Common myeloid progenitor, CD34-positive (primary cell): ENCODE measurements at places on chromosomes 4 and X.

DNA sequence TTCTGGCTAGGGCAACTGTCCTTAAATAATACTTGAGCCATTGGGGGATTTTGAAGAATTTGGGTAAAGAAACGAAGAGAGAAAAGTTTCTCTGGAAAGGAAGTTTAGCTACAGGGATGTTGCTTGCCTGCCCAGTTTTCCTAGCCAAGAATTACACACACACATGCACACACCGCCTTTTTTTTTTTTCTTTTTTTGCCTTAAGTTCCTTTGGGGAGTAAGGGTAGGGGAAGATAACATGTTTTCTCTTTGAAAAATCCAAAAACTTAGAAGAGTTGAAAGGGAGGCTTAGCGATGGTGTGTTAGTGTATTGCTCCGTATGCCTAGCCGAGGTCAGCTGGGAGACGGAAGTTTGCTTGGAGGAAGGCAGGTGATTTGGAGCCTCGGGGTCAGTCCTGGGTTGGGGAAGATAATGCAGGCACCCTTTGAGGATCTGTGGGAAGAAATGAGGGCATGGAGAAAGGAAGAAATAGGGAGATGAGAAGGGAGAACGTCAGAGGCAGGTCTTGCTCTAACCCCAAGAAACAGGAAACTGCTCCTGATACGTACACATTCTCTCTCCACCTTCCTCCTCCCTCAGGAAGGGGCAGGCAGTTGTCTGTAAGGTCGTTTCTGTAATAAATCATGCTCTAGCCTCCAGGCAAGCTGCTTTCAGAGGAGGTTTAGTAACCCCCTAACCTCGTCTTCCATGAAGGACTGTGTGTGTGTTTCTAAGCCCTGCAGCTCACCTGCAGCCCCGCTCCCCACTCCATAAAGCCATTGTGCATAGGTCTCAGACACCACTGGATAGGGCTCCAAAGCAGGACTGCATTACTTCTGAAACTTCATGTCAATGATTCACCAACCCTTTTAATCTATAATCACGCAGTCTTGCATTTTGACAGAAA lies 10.5 kb downstream of the KLF3 start:
- no peak for DNase-seq

GRCh38 chrX:12496343-12496742 lies 294.9 kb upstream of the PRPS2 start:
- no peak for DNase-seq

GRCh38 chr4:27836523-27836922 lies 975.9 kb downstream of the STIM2 start:
- no peak for DNase-seq

- DNase-seq: no peak
These were observed 857.7 kb upstream of the HS3ST1 start for GRCh38 chr4:12286351-12286750.

GRCh38 chr4:99071159-99071558 lies 17.4 kb downstream of the ADH5 start:
- no peak for DNase-seq

DNA sequence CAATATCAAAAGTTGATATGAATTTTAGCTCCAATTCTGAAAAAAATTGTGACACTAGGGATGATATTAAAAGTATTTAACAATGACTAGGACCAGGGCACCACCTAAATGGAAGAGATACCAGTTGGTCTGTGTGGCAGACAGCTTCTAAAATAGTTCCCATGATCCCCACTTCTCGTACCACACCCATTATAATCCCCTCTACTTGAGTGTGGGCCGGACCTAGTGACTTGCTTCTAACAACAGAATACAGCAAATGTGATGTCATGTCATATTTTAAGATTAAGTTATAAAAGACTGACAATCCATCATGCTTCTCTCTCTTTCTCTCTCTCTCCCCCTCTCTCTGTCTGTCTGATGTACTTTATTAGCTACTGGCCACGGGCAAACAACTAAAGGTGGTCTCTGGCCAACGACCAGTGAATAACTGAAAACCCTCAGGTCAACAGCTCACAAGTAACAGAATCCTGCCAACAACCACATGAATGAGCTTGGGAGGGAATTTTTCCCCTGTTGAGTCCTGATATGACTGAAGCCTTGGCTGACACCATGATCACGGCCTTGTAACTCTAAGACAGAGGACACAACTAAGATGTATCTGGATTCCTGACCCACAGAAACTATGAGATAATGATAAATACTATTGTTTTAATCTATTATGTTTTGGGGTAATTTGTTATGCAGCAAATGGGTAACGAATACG lies 34.4 kb downstream of the FAM13A start:
- no peak for DNase-seq

GRCh38 chrX:8390771-8391170 lies 73.9 kb upstream of the VCX3B start:
- no peak for DNase-seq

DNA sequence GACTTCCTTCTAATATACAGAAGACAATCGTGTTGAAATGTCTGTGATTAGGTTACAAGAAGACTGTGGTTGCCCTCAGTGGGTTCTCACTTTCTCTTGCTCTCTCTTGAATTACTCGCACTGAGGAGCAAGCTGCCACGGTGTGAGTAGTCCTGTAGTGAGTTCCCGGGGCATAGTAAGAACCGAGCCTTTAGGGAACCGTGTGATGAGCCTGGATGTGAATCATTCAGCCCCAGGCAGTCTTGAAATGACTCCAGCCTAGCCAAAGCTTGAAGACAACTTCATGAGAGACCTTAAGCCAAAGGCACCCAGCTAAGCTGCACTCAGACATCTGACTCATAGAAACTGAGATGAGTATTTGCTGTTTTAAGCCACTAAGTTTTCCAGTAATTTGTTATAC lies 292.7 kb downstream of the SPOCK3 start:
- DNase-seq: no peak

DNA sequence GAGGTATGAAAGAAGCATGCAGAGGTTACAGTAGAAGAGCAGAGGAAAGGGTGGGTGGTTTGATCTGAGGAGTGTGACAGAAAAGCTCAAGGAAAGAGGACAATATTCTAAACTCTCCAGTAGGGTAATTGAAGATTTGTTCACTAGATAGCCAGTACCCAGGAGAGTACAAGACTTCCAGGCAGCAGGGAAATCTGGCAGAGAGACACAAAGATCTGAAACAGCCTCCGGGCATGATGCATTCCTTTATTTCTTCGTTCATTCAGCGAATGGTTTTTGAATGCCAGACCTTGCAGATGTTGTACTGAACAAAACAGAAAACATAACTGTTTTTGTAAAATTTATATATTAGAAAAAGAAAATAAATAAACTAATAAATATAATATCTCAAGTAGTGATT lies 766.6 kb downstream of the FAT4 start:
- DNase-seq: no peak

- no peak for DNase-seq
These were observed 280.0 kb upstream of the RASGEF1B start for GRCh38 chr4:81751531-81752289.

- DNase-seq: no peak
These were observed 47.6 kb downstream of the ATP10D start for GRCh38 chr4:47532658-47533057.

DNA sequence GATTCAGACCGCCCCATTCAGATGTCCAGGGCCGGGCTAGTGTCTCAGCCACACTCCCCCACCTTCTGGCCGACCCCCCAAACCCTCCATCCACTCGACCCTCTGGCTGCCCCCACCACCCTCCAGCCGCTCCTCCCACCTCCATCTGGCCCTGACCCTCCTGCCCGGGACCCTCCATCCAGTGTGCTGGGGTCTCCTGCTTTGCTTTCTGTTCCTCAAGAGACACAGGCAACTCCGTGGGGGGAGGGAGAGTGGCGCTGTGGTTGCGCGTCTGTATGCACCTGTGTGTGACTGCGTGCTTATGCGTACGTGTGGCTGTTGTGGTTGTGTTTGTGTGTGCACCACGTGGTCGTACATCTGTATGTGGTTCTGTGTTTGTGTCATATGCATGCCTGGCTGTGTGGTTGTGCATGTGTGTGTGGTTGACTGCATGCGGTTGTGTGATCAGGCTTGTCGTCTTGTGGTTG lies 33.3 kb downstream of the CPLX1 start:
- DNase-seq: no peak

- no peak for DNase-seq
These were observed 133.2 kb downstream of the ZAR1 start for GRCh38 chr4:48623182-48623780.
